ENCODE measurements at places on chromosomes 3 and 15.

DNA sequence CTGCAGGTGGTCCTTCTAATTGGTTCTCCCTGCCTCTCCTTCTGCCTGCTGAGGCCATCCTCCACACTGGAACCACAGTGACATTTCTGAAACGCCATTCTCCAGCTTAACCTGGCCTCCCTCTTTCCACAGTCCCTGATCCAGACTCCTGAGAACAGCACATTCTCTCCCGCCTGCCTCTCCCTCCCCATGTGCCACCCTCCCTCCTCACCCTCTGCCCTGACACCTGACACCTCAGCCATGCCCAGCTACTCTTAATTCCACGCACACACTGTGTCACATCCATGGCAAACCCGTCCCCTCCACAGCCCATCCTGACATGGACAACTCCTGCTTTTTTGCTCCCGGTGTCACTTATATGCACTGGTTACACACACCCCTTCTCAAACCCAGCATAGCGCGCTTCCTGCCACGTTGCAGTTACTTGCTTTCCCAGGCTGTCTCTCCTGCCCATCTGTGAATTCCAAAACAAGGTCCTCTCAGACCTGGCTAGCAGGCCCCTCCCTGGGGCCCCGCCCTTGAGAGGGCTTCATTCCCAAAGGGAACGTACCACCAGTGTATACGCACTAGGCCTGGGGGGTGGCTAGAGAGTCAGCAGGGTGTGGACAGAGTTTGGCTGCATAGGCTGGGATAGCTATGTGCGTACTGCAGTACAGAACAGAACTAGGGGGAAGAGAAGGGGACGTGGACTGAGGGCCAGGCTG lies 92.7 kb upstream of the BLM start:
- no peak for DNase-seq

GRCh38 chr15:90870354-90871138 lies 2.2 kb downstream of the FURIN start:
- peak; percentile 30 for DNase-seq

GRCh38 chr3:78757731-78758130 lies 1010.1 kb downstream of the ROBO1 start:
- DNase-seq = no peak

DNA sequence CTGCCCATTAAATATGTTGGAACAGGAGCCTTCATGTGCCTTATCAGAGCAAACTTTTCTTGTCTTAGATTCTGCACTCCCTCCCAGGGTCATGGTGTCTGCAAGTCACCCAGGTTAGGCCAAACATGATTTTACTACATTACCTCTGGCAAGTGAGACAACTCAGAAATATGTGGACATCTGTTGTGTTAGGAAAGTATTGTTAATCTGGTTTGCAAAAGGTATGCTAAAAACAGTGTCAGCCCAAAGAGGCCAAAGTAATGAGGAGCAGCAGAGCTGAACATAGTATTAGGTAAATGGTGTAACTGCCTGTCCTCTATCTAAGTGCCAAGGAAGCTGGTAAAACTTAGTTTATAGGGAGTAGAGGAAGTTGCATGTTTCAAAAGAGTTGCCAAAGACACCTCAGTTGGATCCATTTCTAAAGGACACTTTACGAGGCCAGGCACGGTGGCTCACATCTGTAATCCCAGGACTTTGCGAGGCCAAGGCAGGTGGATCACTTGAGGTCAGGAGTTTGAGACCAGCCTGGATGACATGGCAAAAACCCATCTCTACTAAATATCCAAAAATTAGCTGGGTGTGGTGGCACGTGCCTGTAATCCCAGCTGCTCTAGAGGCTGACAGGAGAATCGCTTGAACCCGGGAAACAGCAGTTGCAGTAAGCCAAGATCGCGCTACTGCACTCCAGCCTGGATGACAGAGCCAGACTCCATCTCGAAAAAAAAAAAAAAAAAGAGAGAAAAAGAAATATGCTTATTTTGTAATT lies 22.5 kb upstream of the PPIB start:
- no peak for DNase-seq

GRCh38 chr15:61339516-61339915 lies 110.4 kb upstream of the RORA start:
- no peak for DNase-seq

DNA sequence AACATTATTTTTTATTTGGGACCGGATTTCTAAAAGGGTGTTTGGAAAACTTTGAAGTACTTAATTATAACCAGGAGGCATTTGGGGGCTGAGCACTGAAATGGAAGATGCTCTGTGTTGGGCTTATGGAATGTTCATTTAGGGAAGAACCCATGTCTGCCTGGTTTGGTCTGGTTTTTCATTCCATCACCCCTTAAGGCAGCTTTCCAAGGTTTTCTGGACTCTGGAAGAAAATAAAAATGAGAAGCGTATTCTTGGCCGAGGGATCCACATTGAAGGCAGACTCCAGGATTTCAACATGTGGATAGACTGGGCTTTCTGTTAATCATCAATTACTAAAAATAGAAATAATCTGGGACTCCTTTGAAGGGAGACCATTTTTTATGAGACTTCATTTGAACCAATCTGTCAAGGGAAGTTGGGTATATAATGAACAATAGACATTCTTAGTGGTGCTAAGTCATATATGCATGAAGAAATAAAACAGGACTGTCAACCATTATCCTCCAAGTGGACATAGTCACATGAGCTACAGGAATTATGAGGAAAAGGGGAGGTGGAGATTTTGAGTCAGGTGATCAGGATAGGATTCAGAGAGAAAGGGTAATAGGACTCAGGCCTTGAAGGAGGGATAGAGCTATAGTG lies 270.5 kb upstream of the ADAMTS9 start:
- no peak for DNase-seq

Data from hematopoietic multipotent progenitor cell treated with erythropoietin and hydrocortisone succinate and interleukin-3 and kit ligand, for 15 days (in vitro differentiated cells).